Left renal cortex interstitium (tissue), 4 donors: ENCODE measurements at places on chromosomes 16 and 17.

DNA sequence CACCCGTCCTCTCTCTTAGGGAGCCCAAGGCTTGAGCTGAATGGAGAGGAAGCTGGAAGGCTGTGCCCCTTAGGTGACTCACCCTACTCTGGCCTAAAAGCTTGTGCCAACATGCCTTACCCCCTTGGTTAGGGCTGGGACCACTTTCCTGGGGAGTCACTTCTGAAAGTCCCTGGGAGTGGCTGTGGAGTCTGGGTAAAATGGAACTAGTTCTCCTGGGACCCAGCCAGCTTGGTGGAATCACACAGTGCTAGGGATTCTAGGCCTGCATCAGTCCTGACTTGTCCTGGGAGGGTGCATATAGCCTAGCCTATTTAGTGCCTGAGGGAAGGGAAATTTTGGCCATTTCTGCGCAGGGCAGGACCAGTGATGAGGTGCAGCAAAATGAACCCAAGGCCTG lies 10.5 kb downstream of the MMP28 start:
- DNase-seq: no peak

DNA sequence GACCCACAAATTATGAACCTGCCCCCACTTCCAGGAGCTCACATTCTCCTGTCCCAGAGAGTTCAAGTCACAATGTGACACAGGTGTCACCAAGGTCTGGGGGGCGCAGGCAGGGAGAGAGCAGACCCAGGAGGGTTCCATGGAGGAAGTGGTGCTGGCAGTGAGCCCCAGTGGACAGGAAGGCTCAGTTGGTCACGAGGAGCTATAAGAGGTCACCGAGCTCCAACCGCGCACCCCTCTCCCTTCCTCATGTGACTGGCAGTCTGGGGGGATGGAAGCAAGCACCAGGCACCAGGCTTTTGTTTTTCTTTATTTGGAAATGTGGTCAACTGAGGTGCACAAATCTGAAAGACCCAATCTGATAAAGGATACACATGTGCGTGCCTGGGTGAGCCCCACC lies 2.5 kb downstream of the ITGAD start:
- no peak for DNase-seq

- no peak for DNase-seq
These were observed 18.0 kb downstream of the C17orf75 start for GRCh38 chr17:32323811-32324491.

- DNase-seq: no peak
These were observed 15.8 kb downstream of the CYB5B start for GRCh38 chr16:69440250-69440649.

GRCh38 chr17:62064029-62064790 lies 868 bp downstream of the MED13 start:
- DNase-seq: no peak

DNA sequence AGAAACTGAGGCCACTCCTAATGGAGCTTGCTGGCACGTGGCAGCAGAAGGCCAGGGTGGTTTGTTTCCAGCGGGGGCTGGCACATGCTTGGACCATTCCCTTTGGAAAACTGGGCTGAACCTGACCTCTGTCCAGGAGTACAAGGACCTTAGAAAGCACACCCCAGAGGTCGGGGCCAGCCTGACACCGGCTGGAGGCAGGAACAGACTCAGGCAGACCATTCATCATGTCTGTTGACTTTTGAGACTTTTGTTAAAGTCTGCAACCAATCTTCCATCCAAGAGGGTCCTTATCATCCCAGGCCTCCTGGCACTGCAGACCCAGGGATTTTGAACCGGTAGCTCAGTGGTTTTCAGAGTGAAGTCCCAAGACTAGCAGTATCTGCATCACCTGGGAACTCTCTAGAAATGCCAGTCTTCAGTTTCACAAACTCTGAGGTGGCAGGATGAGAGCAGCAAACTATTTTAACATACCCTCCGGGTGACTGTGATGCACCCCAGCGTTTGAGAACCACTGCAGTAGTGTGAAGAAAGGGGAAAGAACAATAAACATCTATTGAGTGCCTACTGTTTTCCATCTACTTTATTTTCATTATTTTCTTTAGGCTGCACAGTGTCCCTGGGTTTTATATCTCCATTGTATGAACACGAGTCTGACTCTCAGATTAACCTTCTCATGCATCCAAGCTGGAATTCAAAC lies 145.3 kb upstream of the PLCG2 start:
- DNase-seq: no peak

DNA sequence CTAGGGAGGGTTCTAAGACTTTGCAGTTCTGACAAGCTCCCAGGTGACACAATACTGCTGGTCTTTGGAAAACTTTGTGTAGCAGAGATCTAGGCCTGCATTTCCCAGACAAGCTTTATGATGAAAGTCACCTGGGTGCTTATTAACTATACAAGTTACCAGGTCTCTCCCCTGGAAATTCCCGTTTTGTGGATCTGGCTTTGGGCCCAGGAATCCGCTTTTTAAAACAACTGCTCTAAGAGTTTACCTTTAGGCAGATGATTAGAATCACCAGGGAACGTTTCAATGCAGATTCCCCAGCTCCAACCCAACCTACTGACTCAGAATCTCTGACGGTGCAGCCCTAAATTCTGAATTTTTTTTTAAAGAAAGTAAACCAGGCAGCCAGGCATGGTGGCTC lies 36.3 kb downstream of the MYH3 start:
- no peak for DNase-seq

DNA sequence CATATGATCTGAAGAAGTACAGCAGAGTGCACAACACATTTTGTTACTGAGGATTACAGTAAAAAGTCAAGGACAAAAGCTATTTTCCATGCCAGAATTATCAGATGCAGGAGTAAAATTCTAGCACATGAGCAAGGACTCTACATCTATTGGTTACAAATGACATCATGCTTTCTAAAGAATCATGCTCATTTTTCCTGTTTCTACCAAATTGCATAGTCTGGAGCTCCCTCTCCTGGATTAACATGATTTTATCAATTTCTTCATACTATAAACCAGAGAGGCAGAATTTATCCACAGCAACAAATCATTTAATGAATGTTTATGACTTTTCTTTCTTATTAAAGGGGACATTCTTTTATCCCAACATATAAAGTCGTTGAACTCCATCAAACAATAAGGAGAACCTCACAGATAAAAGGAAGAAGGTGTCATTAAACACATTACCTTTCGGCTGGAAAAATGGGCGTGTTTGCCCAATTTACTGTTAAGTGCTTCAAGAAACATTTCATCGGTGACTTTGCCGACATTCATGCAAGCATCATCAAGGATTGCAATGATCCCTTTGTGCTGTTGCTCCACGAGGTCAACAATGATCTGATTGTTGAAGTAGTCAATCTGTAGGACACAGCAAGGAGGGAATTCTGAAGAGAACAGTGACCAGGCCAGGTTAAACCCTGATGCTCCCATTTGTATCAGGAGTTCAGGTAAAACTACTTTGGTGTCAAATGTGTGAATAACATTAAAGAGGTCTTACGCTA lies 121.7 kb downstream of the MYO1D start:
- peak; percentile 41 for DNase-seq

- no peak for DNase-seq
These were observed 449.8 kb downstream of the KCNJ18 start for GRCh38 chr17:22142091-22142490.

- DNase-seq: no peak
These were observed 18.1 kb downstream of the ADGRG1 start for GRCh38 chr16:57646388-57647039.

- no peak for DNase-seq
These were observed 9.8 kb downstream of the SLC16A3 start for GRCh38 chr17:82238472-82239201.

DNA sequence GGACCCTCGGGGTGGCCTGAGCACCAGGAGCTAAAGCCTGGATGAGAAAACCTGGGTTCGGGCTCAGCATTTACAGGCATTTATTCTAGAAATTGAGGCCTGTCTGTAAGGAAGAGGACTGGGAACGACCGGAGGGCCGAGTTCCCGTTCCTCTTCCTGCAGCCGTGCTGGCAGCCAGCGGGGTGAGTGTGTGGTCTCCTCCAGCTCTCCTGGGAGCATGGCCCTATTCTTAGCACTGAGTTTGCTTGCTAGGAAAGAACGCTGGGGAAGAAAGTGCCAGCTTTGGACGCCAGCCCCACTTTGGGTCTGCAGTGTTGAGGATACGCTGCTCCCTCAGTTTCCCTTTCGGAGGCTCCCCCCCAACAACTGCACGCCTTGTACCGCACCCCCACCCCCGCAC lies 49.6 kb downstream of the MGAT5B start:
- no peak for DNase-seq

DNA sequence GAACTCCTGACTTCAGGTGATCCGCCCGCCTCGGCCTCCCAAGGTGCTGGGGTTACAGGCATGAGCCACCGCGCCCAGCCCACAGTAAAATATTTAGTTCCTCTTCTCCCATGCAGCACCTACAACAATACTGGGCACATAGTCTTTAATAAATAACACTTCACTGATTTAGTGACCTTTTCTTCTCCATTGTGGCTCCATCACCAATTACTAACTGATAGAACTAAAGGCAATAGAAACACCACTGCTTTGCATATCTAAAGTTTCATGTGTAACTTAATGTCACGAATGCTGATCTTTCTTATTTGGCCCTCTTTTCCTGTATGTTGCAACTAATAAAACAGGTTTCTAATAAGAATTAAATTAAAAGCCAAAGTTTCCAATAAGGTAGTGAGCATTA lies 38.9 kb downstream of the TRIM37 start:
- DNase-seq: no peak

GRCh38 chr16:23827057-23827456 lies 8.7 kb upstream of the PRKCB start:
- DNase-seq: no peak

- DNase-seq: no peak
These were observed 637 bp upstream of the CLN3 start for GRCh38 chr16:28492511-28492910.

DNA sequence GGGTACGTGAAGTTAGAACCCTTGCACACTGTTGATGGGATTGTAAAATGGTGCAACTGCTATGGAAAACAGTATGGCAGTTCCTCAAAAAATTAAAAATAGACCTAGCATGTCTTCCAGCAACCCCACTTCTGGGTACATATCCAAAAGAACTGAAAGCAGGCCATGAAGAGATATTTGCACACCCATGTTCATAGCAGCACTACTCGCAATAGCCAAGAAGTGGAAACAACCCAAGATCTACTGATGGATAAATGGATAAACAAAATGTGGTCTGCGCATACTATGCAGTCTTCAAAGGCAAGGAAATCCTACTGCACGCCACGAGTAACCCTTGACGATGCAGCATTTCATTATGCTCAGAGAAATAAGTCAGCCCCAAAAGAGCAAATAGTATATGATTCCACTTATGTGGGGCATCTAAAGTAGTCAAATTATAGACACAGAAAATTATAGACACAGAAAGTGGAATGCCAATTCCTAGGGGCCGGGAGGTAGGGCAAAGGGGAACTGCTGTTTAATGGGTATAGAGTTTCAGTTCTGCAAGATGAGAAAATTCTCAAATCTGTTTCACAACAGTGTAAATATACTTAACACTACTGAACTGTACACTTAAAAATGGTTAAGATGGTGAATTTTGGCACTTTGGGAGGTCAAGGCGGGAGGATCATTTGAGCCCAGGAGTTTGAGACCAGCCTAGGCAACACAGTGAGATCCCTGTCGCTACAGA lies 17.2 kb downstream of the CORO7 start:
- no peak for DNase-seq

- no peak for DNase-seq
These were observed at the start of gene TOX3 for GRCh38 chr16:52547004-52547833. TSS of gene TOX3 (minus strand) at chr16:52547143. CDS start at chr16:52546723, 420 bp downstream.

DNA sequence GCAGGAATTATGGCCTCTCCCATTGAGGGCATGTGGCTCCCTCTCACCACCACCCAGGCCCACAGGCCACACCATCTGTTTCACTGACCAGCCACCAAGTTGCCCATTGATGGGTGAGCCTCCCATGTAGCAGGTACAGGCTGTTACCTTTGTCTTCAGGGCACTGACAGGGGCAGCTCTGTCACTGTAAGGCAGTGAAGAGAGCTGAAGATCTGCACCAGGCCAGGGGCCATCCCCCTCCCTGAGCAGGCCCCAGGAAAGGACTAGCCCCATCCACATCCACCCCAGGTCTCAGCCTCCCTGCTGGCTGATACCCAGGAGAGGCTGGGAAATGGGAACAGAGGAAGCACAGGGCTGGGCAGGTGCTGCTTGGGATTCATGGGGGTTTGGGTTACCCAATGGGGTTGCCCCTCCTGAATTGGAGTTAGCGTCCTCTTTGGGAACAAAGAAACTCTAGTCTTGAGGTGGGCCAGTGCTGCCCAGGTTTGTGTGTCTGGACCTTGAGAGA lies 1691.4 kb downstream of the TP53TG3F start:
- no peak for DNase-seq

DNA sequence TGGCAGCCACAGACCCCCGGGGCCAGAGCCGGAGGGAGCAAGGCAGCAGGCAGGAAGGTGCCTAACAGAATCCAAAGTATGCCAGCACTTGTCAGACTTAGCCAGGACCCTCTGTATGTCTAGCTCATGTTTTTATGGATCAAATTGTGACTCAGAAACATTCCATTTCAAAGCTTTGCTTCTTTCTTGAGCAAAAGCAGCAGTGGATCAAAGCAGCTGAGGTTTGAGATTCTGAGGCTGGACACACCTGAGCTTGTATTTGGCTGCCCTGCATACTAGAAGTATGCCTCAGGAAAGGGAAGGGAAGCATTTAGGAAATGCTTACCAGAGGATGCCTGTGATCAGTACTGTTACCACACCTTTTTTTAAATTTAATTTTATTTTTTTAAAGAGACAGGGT lies 5.7 kb upstream of the MYO1C start:
- no peak for DNase-seq
